NCI-H187 (cell line): ENCODE measurements at places on chromosomes 12 and 14.

DNA sequence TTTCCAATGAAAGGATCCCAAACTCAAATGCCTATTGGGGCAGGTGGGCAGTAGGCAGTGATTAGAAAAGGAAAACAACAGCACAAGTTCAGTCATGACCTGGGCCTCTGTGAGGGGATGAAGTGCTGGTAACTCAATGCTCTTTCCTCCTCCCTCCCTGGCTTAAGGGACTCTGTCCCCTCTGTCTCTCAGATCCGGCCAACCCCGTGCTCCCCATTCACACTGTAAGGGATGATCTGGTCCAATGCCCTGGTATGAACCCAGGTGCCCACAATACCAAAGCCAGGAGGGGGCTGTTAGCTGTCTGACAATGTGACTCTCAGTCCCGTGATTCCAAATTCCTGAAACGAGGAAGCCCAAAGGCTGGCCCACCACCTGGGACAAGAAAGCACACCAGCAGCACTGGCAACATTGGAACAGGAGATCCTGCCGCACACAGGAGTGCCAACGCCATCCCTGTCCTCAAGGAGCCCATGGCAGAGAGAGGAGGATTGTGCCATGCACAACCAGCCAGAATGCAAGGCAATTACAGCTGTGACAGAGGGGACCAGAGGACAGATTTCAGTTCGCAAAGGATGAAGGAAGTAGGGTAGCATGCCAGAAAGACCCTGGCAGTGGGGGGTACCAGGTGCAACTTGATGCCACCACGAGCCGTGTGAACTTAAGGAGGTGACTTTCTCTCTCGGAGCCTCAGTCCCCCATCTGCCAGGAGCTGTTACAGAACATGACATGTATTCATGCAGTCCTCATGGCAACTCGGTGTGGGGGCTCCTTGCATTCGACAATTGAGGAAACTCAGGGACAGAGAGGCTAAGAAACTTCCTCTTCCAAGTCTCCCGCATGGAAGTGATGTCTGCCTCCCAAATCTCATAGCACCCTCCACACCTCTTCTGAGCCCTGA, 37.6 kb downstream of the SERPINA3 start:
- no peak for DNase-seq

DNA sequence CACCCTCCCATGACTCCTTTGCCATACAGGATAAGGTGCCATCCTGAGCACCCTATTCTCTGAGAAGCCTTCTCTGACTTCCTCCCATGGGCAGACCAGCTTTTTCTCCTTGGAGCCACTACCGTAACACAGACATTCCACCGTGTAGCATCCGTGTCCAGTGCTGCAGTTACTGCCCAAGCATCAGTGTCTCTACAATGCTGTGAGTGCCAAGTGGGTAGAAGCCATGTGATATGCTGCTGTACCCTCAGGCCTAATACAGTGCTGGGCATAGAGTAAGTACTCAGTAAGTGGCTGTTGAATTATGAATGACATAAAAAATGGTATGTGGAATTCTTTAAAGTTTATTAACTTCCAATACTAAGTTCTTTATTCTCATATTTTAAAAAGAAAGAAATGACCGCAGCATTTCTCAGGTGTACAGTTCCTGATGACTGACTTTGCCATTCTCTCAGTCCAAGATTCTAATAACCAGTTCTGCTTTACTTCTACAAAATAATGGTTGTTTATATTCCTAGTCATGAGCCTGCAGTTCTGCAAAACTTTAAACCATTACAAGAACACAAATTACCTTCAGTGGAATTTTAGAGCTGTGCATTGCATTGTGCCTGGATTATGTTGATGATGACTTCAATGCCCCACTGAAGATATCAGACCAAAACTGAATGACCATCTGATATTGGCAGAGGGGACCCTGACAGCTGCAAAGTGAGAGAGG, 118.7 kb downstream of the RPAP3 start:
- no peak for DNase-seq

- DNase-seq = no peak
Observed at GRCh38 chr14:64394977-64395633, 7.0 kb downstream of the MTHFD1 start.

GRCh38 chr14:58816416-58817115, 178.8 kb downstream of the DACT1 start:
- no peak for DNase-seq

GRCh38 chr12:121872546-121873215, 14.0 kb upstream of the HPD start:
- no peak for DNase-seq

- no peak for DNase-seq
Observed at GRCh38 chr12:99027461-99027860, 382.4 kb downstream of the APAF1 start.

GRCh38 chr12:33596061-33596460, 156.4 kb upstream of the SYT10 start:
- no peak for DNase-seq
